ENCODE measurements at places on chromosomes 7 and 10.
A peak's percentile ranks its signal among the peaks of the same experiment; 100 is the strongest.

DNA sequence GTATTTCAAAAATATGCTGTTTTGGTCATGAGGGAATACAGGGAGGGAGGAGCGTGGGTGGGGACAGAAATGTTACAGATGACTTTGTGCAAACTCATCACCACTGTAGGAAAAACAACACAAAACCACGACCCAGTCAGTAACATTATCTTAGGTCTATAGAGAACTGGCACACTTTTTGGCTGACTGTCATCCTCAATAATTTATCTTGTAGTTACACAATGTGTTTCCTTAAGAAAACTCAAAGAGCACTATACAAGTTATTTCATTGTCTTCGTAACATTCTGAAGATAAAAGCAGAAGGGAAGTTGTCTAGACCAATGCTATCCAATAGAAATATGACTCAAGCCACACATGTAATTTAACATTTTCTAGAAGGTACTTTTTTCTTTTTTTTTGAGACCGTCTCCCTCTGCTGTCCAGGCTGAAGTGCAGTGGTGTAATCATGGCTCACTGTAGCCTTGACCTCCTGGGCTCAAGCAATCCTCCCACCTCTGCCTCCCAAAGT is 16.9 kb upstream of the CDK14 start:
- DNase-seq: no peak

DNA sequence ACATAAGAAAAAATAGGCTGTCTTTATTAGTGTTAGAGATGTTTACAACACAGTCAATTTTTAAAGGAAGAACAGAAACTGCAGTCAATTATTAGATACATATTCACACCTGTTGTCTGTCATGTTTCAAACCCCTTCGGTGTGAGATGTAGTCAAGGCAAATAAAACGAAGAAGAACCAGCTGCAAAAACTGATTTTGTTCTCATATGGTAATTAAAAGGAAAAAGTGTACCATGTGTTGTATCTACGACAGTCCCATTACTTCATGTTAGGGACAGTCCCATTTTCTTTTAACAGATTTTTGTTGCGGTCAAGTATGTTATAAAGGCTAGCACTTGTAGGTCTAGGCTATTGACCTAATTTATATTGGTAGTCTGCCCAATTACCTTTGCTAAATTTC is 149.4 kb downstream of the LRRN3 start:
- DNase-seq: no peak

DNA sequence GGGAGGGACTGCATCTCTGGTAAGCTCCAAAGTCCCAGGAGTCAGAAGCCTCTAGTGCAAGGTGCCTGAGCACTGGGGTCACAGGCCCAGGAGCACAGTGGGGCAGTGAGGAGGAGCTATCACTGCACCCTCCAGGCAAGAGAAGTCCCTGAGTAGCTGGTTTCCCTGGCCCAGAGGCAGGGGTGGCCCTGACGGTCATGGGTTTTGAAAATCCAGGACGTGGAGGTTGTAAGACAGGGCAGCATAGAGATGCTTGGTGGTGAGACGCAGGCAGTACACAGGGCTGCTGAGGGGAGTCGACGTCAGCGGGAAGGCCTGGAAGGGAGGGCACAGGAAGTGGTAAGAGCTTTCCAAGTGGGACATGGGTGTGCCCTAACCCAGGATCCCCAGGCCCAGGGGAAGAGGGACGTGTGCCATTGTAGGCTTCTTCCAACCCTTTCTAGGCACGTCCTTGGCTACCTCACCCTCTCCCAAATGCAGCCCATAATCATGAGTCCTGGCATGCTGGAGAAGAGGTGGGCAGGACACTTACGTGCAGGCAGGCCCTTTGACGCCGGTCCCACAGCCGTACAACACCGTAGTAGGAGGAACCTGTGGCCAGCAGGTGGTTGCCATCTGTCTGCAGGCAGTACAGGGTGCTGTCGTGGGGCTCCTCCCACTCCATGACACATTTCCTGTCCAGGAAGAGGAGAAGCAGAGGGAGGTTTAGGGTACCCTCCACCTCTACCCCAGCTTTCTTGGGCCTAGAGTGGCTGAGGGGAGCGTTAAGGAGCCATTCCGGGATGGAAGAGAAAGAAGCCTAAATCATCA is 23.2 kb downstream of the DPCD start:
- DNase-seq: no peak

GRCh38 chr10:68900427-68901104 is 549 bp upstream of the DDX50 start:
- no peak for DNase-seq

- DNase-seq: peak; percentile 58
Measured at GRCh38 chr7:99267481-99267840, 5.2 kb upstream of the MYH16 start.

DNA sequence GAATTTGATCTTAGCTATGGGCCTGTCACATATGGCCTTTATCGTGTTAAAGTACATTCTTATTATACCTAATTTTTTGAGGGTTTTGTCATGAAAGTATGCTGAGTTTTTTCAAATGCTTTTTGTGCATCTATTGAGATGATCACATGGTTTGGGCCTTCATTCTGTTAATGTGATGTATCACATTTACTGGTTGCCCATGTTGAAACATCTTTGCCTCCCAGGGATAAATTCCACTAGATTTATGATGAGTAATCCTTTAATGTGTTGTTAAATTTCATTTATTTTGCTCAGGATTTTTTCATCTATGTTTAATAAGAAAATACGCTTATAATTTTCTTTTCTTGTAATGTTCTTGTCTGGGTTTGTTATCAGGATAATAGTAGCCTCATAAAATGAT is 442.0 kb downstream of the MDFIC start:
- DNase-seq: no peak

DNA sequence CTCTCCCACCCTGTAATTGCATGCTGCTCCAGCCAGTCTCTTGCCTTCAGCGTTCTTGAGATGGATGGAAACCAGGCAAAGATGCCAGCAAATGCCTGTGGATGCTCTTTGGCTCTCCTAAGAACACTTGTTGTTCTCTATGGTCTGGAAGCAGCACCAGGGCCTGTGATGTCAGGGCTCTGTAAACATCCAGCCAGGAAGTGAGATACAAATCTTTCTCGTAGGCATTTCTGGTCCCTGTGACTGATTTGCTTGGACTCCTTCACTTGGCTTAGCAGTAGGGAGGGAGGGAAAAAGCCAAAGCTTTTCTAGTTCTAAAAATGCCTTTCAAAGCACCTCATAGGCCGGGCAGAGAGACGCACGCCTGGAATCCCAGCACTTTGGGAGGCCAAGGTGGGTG is 201.3 kb downstream of the REEP3 start:
- DNase-seq: no peak

GRCh38 chr7:92706563-92706962 is 116.4 kb upstream of the FAM133B start:
- no peak for DNase-seq

- DNase-seq: no peak
Measured at GRCh38 chr10:100710151-100710871, 35.1 kb upstream of the PAX2 start.

DNA sequence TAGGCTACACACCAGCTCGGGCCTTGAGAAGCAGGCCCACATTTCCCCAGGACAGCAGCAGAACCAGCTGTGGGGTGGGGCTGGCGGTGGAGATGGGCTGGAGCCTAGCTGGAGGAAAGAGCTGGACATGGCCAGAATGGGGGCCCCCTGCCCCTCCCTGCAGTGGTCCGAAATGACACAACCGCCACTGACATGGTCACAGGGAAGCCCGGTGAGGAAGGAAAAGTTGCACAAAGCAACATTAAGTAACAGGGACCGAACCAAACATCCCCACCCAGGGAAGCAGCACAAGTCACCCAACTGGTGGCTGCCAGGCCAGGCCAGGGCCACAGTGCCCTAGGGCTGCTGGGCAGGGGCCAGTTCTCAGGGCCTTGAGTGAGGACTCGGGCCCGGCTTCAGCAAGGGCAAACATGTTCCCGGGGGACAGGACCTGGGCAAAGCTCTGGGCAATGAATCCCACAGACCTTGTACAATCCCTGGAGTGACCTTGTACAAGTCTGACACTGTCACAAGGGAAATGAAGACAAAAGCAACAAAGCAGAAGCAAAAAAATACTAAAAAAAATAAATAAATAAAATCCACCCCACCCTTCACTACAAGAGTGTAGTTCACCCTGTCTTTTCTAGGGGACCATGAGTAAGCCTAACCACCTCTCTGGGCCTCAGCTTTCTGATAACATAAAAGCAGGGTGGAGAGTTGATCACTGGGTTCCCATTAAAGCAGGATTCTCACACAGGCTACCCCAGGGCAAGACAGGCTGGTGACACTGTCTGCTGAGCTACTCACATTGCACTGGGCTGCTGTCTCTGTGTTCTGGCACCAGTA is 33.0 kb downstream of the PSAP start:
- DNase-seq: no peak

GRCh38 chr7:51467384-51468017 is 150.9 kb upstream of the COBL start:
- no peak for DNase-seq

GRCh38 chr10:63140077-63140476 is 6.9 kb downstream of the NRBF2 start:
- DNase-seq: no peak

DNA sequence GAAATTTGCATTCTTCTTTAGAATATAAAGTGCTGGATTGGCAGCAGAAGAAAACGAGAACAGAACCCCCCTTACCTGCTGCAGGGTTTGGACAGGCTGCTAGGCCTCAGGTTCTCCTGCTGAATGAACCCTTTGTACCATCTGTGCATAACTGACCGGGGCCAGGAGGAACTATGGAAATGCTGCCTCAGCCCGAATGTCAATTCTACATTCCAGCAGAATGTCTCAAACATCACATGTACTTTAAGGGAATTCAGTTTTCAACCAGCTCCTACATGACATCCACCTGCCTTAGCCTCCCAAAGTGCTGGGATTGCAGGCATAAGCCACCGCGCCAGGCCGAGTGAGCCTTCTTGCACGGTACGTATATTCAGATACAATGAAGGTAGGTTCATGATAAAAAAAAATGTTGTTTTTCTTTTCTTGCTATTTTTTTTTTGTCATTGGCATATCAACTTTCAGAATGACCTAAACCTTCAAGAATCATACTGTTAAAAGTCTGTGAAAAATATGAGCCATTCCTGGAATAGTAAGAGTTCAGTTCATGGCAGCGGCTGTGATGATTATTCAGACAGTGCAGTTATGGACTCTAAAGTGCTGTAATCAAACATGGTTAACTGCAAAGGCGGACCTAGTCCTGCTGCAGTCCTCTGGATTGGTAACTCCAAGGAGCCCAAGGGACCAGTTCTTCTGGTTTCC is 84.4 kb upstream of the TNS3 start:
- DNase-seq: no peak

DNA sequence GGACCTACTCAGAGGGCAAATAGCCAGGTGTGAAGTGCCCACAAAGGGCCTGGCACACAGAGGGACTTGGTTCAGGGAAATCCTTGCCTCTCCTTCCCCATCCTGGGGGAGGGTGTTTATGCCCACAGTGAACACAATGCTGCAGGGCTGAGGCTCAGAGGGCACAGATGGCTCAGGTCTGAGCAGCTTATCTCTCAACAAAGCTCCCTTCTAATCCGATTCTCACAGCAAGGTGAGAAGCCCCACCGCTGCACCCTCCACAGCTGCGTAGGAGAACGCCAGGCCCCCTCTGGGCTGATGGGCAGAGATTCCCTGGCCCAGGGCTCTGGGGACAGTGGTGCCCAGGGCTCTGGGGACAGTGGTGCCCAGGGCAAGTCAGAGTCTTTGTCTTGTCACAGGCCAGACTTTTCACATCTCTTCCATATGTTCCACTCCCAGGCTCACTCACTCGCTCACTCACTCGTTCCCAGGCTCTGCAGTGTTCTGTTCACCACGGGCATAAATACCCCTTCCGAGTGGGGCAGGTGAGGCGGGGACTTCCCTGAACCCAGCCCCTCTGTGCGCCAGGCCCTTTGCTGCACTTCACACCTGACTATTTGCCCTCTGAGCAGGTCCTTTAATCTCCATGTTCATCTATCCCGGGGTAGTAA is 8.7 kb upstream of the CDHR1 start:
- DNase-seq: no peak

DNA sequence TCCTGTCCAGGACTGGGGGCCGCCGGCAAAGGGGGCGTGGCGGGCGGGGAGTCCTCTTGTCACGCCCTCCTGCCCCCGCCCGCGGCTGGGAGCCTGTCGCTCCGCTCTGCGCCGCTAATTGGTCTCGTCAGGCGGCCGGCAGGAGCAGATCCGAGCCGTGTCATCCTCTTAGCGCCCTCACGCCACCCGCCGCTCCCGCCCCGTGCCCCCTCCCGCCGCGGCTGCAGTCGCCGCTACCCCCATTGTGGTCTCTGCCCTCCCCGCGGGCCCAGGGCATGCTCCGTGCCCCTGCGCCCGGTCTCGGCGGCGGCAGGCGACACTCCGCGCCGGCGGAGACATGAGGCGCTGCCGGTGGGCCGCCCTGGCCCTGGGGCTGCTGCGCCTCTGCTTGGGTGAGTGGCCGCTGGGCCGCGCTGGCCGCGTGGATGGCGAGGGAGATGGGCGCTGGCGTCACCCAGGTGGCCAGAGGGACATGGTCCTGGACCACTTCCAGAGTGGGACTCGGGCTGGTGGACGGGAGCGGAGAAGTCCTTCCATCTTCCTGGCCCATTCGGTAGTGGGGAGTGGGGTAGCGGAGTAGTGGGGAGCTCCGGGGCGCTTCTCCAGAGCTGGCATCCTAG is at the start of gene CDHR1:
CDHR1 (plus strand) TSS at position 114 of the 620 bp plus-strand sequence; CDS start at position 338, 224 bp downstream.
- DNase-seq: peak; percentile 45

DNA sequence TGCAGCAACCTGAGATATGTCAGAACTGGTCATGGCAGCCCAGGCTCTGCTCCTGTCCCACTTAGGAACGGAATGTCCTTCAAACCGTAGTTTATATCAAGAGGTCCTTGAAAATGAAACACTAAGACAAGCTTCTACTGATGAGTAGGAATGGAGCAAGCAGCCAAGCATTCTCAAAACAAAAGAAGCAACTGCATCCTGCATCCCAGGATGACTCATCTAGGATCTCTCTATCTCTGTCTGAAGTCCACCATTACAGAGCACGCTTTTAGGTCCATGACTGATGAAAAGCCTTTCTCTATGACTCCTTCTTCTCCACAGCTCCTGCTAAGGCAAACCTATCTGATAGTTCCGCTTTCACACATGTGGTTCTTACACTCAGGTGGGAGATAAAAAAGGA is 16.3 kb downstream of the MBL2 start:
- DNase-seq: no peak

- no peak for DNase-seq
Measured at GRCh38 chr10:37476285-37476684, 350.9 kb downstream of the ANKRD30A start.

DNA sequence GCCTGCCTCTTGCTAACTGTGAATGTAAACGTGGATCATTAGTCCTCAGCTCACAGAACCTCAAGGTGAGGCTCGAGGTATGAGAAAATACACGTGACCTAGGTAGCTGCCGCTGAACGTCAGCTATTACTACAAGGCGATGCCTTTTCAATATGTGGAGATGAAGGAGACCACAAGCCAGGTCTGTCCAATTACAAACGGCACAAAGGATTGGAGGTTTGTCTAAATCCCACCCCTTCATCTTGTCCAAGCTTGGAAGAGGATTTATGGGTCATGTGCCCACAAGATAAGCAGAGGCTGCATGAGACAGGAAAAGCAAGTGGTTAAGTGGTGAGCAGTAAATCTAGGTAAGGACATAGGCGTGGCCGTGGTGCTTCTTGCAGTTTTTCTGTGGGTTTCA is 3.4 kb downstream of the H2BK1 start:
- DNase-seq: no peak
